ENCODE measurements at places on chromosomes 4 and X.

DNA sequence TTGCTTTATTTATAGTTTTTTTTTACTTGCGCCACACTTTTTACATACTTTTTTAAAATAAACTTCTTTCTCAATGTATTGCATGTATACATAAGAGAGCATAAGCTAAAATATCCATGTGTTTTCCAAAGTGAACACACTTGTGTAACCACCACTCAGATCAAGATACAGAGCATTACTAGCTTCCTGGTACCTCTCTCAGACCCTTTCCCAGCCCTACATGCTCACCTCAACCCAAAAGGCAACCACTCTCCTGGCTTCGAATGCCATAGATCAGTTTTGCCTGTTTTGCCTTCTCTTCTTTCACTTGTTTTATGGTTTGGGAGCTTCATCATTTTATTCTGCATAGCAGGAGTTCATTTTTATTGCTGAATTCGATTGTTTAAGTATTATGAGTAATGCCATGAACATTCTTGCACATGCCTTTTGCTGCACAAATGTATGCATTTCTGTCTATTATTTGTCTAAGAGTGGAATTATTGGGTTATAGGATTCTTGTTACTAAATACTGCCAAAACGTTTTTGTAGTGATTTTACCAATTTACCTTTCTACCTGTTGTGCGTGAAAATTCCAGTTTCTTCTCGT, 45.9 kb upstream of the NUDT6 start:
- DNase-seq, result no peak

DNA sequence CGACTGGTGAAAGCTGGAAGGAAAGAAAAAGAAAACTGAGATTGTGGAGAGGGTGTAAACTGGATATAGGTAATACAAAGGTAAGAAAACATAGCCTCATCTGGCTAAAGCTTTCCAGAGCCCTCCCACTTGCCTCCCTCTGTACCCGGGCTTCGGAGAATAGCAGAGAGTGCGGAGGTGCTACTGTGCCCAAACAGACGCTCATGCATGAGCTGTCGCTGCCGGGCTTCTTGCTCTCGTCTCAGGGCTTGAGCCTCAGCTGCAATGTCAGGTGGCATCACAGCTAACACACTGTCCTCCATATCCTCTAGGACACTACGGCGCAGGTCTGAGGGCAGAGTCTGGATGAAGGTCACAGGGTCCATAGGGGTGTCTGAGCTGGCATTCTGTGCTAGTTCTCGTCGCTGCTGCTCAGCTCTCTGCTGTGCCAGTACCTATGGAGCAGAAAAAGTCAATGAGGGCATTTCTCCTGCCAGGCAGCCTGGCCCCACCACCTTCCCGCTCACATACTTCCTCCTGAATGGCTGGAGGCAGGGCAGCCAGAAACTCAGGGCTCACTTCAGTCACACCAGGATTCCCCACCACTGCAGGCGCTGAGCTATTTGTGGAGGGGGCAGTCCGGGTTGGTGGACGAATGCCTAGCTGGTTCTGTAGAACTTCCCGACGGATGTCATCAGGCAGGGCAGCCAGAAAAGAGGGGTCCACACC, 116.7 kb upstream of the HSD17B10 start:
- no peak for DNase-seq

DNA sequence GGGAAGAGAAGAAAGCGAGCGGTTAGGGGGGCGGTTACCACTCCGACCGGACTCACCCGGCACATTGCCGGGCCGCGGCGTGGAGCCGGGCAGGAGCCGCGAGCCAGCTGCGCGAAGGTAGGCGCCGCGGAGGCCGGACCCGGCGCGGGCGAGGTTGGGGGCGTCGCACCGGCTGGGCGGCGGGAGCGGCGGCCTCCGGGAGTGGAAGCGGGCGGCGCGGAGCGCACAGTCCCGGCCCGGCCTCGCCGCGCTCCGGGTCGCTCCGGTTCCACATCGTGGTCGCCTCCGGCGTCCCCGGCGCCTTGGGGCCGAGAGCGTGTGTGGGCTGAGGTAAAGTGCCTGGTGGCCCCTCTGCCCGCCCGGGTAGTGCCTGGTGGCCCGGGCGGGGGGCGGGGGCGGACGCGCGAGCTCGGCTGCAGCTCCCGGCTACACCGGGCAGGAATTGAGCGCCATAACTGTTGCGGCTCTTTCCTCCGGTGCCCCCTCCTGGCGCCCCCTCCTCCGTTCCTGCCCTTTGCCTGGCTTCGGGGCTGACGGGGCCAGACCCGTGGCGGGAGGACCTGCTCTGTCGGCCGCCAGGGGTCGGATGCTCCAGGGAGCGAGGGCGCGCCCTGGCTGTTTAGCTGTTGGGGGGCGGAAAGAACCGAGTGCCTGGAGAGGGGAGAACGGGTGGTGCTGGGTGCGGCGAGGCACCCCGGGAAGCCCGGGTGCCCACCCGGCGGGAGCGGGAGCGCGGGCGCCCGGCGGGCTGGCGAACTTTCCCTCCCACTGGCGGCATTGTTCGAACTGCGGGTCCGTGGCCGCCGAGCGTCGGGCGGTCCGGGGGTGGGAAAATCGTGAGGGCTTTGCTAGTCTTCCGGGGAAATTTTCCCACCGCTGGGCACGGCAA, 626 bp downstream of the JADE3 start:
- DNase-seq, result no peak

- peak; percentile 15 for DNase-seq
These were observed 44.5 kb downstream of the BRWD3 start for GRCh38 chrX:80765220-80765625.

- no peak for DNase-seq
These were observed 5.3 kb upstream of the MAMLD1 start for GRCh38 chrX:150357790-150358189.

DNA sequence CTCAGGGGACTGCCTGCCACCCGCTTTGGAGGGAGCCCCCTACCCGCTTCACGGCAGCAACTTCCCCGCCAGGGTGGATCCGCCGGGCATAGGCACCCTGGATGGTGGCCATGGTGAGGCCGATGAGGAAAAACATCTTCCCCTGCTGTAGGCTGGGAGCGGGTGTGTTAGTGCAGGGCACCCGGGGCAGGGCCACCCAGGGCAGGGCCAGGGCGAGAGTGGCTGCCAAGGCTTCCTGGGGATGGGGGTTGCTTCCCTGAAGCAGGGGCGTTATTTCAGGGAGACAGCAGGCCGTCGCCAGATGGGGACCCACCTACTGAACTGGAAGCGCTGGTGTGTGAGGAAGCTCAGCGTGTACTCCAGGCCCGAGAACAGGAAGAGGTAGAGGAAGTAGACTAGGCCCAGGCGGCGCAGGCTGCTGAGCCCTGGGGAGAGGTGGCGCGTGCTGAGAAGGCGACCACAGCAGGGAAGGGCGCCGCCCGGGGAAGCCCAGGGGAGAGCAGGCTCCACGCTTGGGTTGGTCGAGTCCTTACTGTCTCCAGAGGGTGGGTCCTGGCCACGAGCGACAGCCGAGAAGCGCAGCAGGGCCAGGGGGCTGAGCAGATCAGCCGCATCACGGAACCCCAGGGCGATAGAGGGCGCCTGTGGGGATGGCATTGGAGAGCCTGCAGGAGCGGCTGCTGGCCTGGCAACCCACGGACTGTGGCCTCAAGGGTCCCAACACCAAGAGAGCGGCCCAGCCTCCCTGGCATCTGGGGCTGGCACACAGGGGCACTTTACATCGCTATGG, 31.5 kb downstream of the NOP14 start:
- DNase-seq, result no peak

DNA sequence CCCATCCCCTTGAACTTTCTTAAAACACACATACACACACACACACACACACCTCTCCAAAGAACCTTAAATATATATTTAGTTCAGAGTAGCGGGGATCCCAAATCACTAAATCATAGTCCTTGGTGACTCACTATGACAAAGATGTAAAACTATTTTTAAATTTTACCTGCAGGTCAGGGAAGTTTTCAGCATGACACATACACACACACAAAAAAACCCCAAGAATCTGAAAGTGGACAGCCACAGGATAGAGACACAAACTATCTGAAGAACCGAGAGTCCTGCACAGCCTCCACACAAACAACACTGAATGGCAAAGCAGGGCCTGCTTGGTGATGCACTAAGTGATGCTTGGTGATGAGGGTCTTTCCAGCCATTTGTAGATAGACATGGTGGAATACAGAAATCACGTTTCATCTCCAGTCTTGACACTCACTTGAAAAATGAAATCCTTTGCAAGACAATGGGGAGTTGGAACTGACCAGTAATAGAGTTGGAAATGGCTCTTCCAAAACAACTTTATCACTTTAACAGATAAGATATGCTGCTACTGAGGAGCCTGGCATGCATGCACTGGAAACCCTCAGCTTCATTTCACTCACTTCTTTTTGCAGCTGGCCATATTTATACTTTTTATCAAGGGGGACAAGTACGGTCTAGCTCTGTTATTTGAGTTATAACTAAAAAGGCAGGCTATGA, 307.3 kb downstream of the RAPGEF2 start:
- no peak for DNase-seq

DNA sequence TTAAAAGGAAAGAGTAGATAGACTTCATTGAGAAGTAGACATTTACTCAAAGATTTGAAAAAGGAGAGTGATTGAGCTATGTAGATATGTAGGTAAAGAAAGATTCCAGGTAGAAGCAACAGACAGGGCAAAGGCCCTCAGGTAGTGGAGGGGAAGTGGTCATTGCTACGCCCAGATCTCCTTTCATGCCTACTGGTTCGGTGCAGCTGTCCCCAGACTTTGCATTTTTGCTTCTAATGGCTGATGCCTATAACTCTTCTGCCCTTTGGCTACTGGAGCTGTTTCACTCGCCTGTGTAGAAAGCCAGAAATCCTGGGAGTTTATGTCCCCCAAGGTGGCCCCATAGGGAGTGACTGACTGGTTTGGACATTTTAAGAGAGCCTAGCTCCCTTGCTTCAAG, 16.9 kb upstream of the ARMCX2 start:
- DNase-seq, result no peak

- no peak for DNase-seq
These were observed 63.3 kb downstream of the TBC1D14 start for GRCh38 chr4:6972911-6973310.

GRCh38 chrX:97529536-97530200, 646.0 kb downstream of the RPA4 start:
- peak; percentile 62 for DNase-seq

DNA sequence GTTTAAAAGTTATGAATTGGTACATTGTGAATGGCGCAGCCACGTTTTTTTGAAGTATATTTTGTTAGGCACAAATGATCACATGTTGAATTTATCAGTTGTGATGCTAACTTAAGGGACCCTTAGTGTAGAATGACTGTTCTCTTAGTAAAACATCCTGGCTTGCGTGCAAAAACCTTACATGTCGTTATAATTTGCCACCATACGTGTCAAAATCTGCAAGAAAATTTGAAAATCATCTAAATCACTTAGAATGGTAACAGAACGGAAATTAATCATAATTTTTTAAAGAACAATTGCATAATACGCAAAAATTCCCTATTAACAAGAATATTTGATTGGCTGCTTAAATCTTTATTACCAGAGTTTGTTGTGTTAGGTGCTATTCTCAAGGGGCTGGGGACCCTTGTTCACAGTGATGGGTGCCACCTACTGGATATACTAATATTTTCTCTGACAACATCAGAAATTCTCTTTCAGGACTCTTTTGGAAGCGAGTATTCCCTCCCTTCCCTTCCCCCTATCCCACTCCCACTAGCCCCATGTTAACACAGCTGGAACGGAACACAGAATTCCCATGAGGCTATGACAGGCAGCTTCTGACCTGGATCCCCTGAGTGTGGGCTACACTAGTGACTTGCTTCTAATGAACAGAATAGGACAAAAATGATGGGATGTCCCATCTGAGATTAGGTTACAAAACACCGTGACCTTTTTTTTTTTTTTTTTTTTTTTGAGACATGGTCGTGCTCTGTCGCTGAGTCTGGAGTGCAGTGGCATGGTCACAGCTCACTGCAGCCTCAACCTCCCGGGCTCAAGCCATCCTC, 71.8 kb downstream of the SUPT20HL2 start:
- DNase-seq, result peak; percentile 22

DNA sequence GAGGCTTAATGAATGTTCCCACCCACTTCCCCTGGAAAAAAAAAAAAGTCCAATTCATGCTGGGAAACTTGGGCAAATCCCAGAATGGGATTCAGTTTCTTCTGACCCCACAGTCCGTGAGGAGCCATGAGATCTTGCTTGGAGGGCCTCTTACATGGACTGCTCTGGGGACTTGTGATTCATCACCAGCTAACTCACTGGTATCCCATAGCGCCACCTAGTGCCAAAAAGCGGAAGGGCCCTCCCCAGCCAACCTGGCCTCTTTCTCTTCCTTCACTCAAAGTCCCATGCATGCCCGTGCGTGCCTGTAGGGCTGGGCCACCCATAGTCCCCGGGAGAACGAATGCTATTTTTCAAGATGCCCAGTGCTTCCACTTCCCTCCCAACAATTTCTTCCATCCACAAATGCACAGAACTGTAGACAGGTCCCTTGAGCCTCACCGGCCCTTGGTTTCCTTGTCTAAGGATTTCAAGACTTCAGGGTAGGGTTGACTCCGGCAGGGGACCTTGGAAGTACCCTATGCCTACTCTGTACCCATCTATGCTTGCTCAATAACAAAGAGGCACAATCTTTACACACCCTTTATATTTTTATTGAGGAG, 5.1 kb downstream of the RTL5 start:
- peak; percentile 70 for DNase-seq

- no peak for DNase-seq
These were observed 64.4 kb downstream of the SEPSECS start for GRCh38 chr4:25095837-25096236.

DNA sequence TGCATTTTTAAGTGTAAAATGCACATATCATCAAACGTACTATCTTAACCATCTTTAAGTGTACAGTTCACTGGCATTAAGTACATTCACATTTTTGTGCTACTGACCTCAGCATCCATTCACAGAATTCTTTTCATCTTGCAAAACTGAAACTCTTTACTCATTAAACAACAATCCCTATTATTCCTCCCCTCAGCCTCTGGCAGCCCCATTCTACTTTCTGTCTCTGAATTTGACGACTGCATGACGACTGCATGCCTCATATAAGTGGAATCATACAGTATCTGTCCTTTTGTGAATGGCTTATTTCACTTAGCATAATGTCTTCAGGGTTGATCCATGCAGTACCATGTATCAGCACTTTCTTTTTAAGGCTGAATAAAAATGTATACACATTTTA, 38.7 kb downstream of the CNKSR2 start:
- peak; percentile 24 for DNase-seq

- DNase-seq, result no peak
These were observed 239.7 kb upstream of the NOCT start for GRCh38 chr4:138775890-138776289.

GRCh38 chr4:68987007-68987406, 35.4 kb upstream of the UGT2A3 start:
- no peak for DNase-seq

GRCh38 chrX:21907260-21907659, 33.2 kb upstream of the SMS start:
- DNase-seq, result peak; percentile 27
